ENCODE measurements at places on chromosomes 7 and 10. TPM values are rescaled to one million over a fixed set of nuclear protein-coding genes. Genes with fewer than 3 reads are reported as not detected.

ANKRD7 gene
- total RNA-seq = 0.44 TPM

FFAR4 gene
- not detected for total RNA-seq

TRPV5 gene
- not detected for total RNA-seq

CNPY1 gene
- not detected for total RNA-seq

PLXDC2 gene
- 7.5 TPM for total RNA-seq

MYH16 gene
- not detected for total RNA-seq

DRGX gene
- not detected for total RNA-seq

ZNF239 gene
- total RNA-seq = 5.0 TPM
